Kidney (tissue), 22 donors: ENCODE measurements at places on chromosomes 1 and 21. TPM values are rescaled to one million over a fixed set of nuclear protein-coding genes. Genes with fewer than 3 reads are reported as not detected.

The LRRC8B gene
- 15.1 TPM for total RNA-seq

The NUP210L gene
- 0.06 TPM for total RNA-seq

The MYBPH gene
- not detected for total RNA-seq

The AGT gene
- 30.1 TPM for total RNA-seq

The AURKAIP1 gene
- 111 TPM for total RNA-seq

The RIPPLY3 gene
- total RNA-seq, result 0.31 TPM

The KDF1 gene
- 14.1 TPM for total RNA-seq

The TDRD5 gene
- total RNA-seq, result 0.47 TPM

The VCAM1 gene
- total RNA-seq, result 539 TPM

The GOLT1A gene
- 8.9 TPM for total RNA-seq

The MX1 gene
- 47.4 TPM for total RNA-seq

The GBP4 gene
- total RNA-seq, result 9.0 TPM

The LINGO4 gene
- 0.41 TPM for total RNA-seq

The AMY1A gene
- not detected for total RNA-seq

The DTL gene
- total RNA-seq, result 2.0 TPM

The TNNT2 gene
- total RNA-seq, result 2.1 TPM

The GREM2 gene
- total RNA-seq, result 0.50 TPM

The ZNF648 gene
- not detected for total RNA-seq

The CD48 gene
- 20.5 TPM for total RNA-seq

The NCAM2 gene
- 0.82 TPM for total RNA-seq

The SPRR3 gene
- total RNA-seq, result not detected

The KCNJ6 gene
- 0.06 TPM for total RNA-seq

The IQCC gene
- 3.5 TPM for total RNA-seq

The CELA3B gene
- not detected for total RNA-seq

The RAB13 gene
- 142 TPM for total RNA-seq

The ALG14 gene
- total RNA-seq, result 8.6 TPM

The LRRC39 gene
- total RNA-seq, result 0.35 TPM

The L1TD1 gene
- 0.16 TPM for total RNA-seq

The NLRP3 gene
- 4.0 TPM for total RNA-seq

The FNDC10 gene
- total RNA-seq, result 2.6 TPM

The IGSF21 gene
- 6.6 TPM for total RNA-seq

The HRNR gene
- not detected for total RNA-seq
